ENCODE measurements at places on chromosomes 6 and 20. TPM values are rescaled to one million over a fixed set of nuclear protein-coding genes. Genes with fewer than 3 reads are reported as not detected.

- no peak for DNase-seq
Measured at GRCh38 chr20:63234693-63235398, 859 bp upstream of the BIRC7 start.

GRCh38 chr20:24751551-24751950, 197.5 kb upstream of the CST7 start:
- no peak for DNase-seq

DNA sequence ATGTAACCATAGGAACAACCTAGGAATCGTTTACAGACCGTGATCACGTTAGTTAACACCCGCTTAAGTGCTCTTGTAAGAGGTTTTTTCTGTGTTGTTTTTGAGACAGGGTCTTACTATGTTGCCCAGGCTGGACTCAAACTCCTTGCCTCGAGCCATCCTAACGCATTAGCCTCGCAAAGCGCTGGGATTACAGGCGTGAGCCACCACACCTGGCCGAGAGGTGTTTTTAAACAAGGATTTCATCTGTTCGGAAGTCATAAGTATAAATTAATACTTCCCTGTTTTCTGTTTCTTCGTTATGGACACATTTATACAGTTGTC, 727 bp downstream of the MRS2 start:
- DNase-seq: no peak

- no peak for DNase-seq
Measured at GRCh38 chr20:38880952-38881735, 45.1 kb upstream of the FAM83D start.

Gene MOG
- not detected for total RNA-seq

DNA sequence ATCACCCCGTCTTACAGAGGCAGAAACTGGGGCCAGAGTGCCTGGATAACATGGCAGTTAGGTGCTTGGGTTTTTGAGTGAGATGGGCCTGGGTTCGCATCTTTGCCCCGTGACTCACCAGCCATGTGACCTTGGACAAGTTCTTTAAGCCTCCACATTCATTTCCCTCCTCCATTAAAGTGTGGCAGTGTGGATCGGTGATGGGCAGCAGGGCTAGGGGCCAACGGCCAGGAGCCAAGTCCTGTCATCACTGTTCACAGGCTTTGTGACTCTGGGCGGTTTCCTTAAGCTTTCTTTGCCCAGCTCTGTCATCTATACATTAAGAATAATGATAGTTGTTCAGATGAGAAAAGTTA, 85.5 kb upstream of the PMEPA1 start:
- no peak for DNase-seq

Data from ascending aorta (tissue), 2 donors.